GM13976 (cell line): ENCODE measurements at places on chromosomes 2 and 18.

DNA sequence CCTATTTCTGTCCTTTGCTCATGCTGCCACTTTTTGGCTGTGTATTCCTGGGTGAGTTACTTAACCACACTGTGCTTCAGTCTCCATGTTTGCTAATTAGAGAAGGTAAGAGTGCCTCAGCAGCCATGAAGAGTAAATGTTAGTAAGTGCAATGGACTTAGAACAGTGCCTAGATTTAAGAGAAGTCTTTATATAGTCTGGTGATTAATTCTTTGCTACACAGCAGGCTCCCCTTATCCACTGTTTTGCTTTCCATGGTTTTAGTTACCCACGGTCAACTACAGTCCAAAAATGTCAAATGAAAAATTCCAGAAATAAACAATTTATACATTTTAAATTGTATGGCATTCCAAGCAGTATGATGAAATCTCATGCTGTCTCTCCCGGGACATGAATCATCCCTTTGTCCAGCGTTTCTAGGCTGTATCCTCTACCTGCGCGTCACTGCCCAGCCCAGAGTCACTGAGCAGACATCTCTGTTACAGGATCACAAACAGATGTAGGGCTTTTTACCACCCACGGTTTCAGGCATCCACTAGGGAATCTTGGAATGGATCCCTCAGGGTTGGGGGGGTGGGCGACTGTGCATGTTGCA, 91.0 kb downstream of the CTIF start:
- no peak for DNase-seq

DNA sequence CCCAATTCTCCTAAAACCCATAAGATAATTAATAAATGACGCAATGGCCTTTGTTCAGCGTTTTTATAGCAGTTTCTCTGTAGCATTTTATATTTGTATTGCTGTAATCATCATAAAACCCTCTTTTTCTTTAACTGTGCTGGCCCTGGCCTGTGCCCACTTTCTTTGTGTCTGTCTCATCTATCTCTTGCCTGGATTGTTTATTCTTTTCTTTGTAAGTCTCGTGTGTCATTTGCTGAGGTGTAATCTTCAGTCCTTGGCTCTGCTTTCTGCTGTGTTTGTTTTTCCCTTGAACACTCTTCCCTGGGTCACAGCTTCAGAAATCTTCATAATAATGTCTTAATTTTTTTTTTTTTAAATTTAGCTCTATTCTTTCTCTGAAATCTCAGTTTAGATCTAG, 525.8 kb upstream of the LINC00305 start:
- DNase-seq, result no peak

DNA sequence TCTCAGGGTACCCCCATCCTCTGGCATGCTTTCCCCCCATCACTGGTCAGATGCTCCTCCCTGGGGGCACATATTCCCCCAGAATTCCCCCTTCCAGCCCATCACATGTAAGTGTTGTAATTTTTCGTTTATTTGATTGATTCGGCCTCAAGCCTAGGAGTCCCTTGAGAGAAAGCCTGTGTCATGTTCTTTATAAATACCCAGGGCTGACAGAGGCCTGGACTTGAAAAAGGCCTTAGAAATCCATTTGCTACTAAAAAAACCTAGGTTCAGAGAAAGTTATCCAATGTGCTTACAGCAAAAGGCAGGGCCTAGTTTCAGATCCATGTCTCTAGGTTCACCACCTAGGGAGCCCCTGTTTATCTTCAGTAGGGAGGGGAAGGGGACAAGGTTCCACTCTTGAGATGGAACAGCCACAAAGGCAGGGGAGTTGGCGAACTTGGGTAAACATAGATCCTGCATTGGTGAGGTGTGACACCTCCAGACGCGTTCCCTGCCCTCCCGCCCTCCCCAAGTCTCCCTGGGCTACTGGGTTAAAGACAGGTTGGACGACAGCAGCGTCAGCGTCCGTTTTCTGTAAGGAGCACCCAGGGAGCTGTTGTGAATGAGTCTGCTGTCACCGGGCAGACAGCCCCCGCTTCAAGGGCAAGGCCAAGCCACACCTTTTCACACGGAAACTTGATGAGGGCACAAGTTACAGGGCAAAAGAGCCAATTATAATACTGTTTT, 147.8 kb downstream of the EN1 start:
- no peak for DNase-seq

- no peak for DNase-seq
Measured at GRCh38 chr2:160425434-160426151, 68.0 kb downstream of the RBMS1 start.

- no peak for DNase-seq
Measured at GRCh38 chr2:65354773-65355172, 77.6 kb downstream of the SPRED2 start.

DNA sequence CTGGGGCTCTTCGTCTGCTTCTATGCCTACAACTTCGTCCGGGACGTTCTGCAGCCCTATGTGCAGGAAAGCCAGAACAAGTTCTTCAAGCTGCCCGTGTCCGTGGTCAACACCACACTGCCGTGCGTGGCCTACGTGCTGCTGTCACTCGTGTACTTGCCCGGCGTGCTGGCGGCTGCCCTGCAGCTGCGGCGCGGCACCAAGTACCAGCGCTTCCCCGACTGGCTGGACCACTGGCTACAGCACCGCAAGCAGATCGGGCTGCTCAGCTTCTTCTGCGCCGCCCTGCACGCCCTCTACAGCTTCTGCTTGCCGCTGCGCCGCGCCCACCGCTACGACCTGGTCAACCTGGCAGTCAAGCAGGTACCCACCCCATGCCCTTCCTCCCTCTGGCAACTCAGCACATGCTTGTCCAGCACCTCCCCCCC, 24.2 kb downstream of the STEAP3 start:
- no peak for DNase-seq

DNA sequence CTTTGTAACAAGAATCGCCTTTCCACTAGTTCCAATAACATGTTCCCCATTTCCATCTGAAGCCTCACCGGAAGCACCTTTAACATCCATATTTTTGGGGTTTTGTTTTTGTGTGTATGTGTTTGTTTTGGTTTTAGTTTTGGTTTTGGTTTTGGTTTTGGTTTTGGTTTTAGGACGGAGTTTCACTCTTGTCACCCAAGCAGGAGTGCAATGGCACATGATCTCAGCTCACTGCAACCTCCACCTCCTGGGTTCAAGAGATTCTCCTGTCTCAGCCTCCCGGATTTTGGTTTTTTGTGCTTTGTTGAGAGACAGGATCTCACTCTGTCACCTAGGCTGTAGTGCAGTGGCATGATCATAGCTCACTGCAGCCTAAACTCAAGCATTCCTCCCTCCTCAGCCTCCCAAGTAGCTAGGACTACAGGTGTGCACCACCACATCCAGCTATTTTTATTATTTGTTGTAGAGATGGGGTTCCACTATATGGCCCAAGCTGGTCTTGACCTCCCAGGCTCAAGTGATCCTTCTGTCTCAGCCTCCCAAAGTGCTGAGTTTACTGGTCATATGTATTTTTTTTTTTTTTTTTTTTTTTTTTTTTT, 36.3 kb downstream of the TGOLN2 start:
- DNase-seq, result no peak

GRCh38 chr2:165522719-165523118, 53.2 kb downstream of the CSRNP3 start:
- DNase-seq, result no peak

DNA sequence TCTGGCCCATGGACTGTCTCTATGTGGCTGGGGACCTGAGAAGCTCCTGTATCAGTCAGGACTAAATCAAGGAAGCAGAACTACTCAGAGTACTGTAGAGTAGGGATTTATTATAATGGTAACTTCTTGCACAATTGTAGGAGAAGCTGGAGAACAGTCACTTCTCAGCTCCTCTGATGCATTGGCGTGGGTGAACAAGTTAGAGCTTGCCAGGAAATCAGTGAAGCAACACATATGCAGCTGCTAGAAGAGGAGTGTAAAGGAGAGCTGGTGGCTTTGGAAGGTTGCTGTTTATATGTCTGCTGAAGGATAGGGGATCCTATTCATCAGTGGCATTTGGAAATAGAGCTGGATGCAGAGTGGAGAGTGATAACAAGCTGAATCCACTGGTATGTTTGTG, 215.5 kb upstream of the CWC22 start:
- DNase-seq, result no peak

- no peak for DNase-seq
Measured at GRCh38 chr2:30412684-30413570, 34.1 kb upstream of the LCLAT1 start.

DNA sequence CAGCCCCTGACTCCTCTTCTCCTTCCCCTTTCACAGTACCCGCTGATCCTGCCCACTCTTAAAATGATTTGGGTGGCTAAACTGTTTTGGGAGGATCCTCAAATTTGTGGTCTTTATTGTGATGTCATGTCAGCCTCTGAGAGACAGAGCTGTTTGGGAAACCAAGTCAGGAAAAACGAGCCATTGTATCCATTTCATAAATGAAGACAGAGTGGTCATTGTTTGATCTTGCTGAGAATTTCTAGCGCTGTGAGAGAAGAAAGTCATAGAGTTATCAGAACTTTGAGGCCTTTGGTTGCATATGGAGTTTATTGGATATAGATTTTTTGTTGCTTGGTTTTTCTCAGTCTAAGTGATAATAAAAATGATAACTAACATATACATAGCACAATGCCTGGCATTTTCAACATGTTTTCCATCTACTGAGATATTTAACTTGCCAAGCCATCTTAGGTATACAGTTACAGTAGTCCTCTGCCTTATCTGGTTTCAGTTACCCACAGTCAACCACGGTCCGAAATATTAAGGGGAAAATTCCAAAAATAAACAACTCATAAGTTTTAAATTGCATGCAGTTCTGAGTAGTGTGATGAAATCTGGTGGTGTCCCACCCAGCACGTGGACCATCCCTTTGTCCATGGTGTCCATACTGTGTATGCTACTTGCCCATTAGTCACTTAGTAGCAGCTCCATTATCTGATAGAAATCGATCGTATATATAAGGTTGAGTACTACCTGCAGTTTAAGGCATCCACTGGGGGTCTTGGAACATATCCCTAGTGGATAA, 105.0 kb upstream of the RASGRP3 start:
- no peak for DNase-seq

DNA sequence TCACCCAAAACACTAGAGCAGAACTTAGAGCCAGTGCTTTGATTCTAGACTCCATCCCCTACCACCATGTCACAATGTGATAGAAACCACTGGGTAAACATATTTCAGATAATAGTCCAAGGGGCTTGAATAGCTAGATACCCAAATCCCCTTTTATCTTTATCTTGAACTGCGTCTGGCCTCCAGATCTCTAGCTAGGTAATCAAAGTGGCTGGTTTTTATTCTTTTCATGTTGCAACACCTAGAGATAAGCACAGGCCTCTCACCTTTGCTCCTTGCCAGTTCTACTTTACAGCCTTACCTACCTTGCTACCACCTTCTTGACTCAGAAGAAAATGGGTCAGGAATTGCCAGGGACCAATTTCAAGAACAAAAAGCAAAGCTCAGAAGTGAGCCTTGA, 171.2 kb downstream of the C1D start:
- no peak for DNase-seq

GRCh38 chr18:50950626-50951025, 17.2 kb upstream of the ELAC1 start:
- DNase-seq, result no peak

GRCh38 chr18:49090901-49091300, 140.1 kb upstream of the SMAD7 start:
- no peak for DNase-seq

DNA sequence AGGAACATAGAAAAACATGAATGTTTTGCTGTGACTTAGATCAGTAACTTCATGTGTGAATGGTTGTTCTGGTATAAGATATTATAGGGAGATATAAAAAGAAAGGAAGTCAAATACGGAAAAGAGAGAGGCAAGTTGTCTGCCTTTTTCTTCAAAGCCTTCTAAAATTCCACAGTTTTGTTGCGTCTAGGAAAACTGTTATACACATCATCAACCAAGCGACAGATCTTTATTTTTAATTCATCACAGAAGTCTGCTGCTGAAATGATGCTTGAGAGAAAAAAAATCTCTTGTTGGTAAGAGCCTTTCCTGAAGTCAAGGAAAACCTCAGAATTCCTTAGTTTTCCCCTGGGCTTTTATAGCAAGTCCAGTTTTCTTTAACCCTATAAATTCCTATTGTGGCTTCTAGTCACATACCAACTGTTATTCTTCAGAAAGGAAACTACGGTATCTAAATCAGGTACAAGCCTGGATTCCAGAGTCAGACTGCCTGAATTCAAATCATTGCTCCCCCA, 36.3 kb upstream of the TANC1 start:
- no peak for DNase-seq

DNA sequence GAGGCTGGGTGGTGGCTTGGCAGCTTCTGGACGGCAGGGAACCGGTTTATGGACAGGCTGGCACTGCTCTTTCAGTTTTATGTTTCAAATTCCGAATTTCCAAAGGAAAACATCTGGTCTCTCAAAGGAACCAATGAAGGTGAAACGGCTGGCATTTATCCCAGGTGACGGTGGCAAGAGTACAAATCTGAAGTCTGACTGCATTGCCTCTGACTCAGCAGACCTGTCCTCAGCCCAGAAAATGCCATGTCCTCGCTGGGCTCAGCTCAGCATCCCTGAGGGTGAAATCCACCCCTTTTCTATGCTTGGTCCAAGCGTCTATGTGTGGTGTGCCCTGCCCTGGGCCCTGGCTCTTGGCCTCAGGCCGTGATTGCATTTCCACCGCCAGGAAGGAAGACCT, 38.1 kb downstream of the NAPG start:
- DNase-seq, result no peak

GRCh38 chr2:107383691-107384090, 443.0 kb upstream of the RGPD4 start:
- no peak for DNase-seq

- no peak for DNase-seq
Measured at GRCh38 chr18:13007248-13007560, 16.0 kb downstream of the CEP192 start.

GRCh38 chr2:10794876-10795275, 17.7 kb downstream of the PDIA6 start:
- DNase-seq, result no peak

DNA sequence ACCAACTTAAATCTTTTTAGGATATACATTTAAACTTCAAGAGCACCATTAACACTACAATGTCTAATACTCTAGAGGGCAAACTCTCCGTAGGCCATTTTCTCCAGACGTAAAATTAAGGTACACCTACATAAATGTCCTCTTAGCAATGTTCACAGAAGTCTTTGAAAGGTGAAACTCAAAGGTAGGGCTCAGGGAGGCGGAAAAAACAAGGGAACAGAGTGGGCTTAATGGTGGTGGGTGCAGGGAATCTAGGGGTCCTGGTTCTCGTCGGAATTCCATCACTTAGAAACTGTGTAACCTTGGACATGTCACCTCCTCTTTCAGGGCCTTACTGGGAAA, 668 bp downstream of the NFU1 start:
- DNase-seq, result peak; percentile 35
